ENCODE measurements at places on chromosomes 3 and 15. TPM values are rescaled to one million over a fixed set of nuclear protein-coding genes. Genes with fewer than 3 reads are reported as not detected.
A peak's percentile ranks its signal among the peaks of the same experiment; 100 is the strongest.

DNA sequence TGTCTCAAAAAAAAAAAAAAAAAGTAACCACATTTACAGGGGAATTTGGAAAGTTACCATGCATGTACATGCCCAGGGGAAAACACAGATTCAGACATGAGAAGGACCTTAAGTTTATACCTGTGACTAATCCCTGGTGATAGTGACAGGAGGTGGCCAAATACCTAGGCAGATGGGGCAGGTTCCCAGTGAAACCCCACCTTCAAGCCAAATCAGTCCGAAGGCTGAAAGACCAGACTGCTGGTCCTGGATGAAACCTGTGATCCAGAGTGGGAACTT lies 15.8 kb downstream of the SPCS1 start:
- DNase-seq = no peak
- H3K4me1 ChIP-seq = peaks cover 23% of the 10 kb centered on the region
- peak overlapping the region; percentile 61 for H3K27ac ChIP-seq
- H3K4me3 ChIP-seq = no peak overlapping the region
- H3K36me3 ChIP-seq = peaks cover 15% of the 10 kb centered on the region

DNA sequence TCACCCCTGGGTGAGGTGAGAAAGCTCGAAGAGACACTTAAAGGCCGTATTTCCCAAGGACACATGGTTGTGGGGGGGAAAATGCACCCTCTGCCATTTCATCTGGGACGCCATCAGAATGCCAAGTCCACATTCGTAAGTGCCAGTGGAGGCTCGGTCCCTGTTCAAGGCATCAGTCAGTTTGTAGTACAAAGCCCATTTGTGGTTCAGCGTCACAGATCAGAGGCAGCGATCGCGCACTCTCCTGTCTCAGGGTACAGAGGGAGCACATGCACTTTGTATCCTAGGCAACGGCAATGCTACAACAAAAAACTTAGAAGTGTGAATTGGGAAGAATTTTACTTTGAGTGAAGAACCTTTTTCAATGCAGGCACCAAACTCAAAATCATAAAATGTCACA lies 27.2 kb downstream of the SEMA6D start:
- no peaks in the 10 kb centered on the region for H3K36me3 ChIP-seq
- no peak overlapping the region for H3K4me3 ChIP-seq
- no peak for DNase-seq
- no peaks in the 10 kb centered on the region for H3K4me1 ChIP-seq
- no peaks in the 10 kb centered on the region for H3K27me3 ChIP-seq
- H3K27ac ChIP-seq = no peak overlapping the region

DNA sequence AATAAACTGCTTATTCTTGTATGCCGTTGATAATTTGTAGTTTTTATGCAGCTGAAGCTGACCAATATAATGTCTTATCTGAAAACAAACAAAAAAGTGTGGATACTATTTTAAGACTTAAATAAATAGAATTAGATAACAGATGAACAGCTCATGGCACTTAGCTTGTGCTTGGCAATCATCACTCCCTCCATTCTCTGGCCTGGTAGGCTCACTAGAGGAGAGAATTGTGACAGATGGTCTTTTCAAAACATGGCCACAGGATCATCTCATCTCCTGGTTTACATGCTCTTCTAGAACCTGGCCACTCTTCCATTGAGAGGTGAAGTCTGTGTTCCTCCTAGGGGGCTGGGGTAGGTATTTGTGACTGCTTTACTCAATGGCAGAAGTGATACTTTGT lies 58.4 kb upstream of the RBP1 start:
- DNase-seq = no peak
- no peak overlapping the region for H3K27ac ChIP-seq
- no peaks in the 10 kb centered on the region for H3K27me3 ChIP-seq

- no peak overlapping the region for H3K4me3 ChIP-seq
- H3K36me3 ChIP-seq = no peaks in the 10 kb centered on the region
- H3K27me3 ChIP-seq = peaks cover 4% of the 10 kb centered on the region
- no peaks in the 10 kb centered on the region for H3K4me1 ChIP-seq
- DNase-seq = no peak
These were observed 80.9 kb upstream of the ARHGEF26 start for GRCh38 chr3:154040283-154040682.

DNA sequence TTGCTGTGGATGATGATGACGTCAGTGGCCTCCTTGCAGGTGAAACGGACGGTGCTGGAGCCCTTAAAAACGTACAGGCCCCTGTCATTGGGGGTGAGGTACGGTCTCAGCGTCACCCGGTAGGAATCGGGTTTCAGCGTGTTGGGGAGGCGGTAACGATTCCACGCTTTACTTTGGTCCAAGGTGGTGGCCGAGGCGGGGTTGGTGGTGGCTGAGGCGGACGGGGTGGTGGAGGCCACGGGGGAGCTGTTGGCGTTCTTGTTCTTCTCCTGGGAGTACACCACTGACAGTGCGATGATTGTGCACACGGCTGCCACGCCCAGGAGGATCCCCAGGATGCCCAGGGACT lies 8.5 kb downstream of the ANPEP start:
- no peak overlapping the region for H3K4me3 ChIP-seq
- no peak overlapping the region for H3K27ac ChIP-seq
- H3K36me3 ChIP-seq = no peaks in the 10 kb centered on the region
- H3K27me3 ChIP-seq = no peaks in the 10 kb centered on the region
- no peak for DNase-seq

GRCh38 chr3:128994581-128995546 lies 988 bp upstream of the CFAP92 start:
- peaks cover 36% of the 10 kb centered on the region for H3K4me1 ChIP-seq
- no peak overlapping the region for H3K27ac ChIP-seq
- H3K27me3 ChIP-seq = peaks cover 18% of the 10 kb centered on the region
- no peak for DNase-seq
- H3K4me3 ChIP-seq = peak overlapping the region; percentile 74

DNA sequence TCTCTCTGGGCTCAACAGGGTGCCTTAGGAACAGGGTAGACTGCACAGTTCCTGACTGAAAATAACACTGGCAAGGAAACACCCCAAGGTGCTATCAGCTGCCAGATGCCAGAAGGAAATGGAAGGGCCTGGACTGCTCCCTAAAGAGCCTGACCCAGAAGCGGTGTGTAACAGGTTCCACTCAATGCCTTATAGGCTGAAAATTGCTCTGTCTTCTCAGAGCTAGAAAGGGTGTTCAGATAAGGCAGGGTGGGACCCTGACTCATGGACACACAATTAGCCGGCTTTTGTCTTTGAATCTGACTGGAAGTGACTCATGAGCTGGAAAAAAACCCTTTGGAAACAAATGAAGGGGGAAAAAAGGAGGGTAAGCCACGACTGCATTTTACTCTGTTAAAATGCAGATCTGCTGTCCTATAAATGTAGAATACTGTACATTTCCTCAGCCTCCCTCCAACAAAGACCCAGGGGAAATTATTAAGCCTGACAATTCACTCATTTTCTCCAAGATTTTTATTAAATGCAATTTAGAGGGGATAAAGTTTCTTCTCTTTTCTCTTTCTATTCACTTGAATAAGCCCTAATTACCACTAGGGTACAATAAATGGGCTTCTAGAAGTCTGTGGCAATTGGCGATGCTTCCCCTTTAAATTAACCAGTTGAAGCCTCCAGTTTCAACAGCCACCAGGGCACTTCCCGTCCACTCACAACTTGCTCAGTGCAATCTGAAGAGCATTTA lies 160.2 kb upstream of the TBL1XR1 start:
- H3K27me3 ChIP-seq = peaks cover 2% of the 10 kb centered on the region
- H3K36me3 ChIP-seq = peaks cover 2% of the 10 kb centered on the region
- H3K27ac ChIP-seq = peak overlapping the region; percentile 96
- no peak for DNase-seq

DNA sequence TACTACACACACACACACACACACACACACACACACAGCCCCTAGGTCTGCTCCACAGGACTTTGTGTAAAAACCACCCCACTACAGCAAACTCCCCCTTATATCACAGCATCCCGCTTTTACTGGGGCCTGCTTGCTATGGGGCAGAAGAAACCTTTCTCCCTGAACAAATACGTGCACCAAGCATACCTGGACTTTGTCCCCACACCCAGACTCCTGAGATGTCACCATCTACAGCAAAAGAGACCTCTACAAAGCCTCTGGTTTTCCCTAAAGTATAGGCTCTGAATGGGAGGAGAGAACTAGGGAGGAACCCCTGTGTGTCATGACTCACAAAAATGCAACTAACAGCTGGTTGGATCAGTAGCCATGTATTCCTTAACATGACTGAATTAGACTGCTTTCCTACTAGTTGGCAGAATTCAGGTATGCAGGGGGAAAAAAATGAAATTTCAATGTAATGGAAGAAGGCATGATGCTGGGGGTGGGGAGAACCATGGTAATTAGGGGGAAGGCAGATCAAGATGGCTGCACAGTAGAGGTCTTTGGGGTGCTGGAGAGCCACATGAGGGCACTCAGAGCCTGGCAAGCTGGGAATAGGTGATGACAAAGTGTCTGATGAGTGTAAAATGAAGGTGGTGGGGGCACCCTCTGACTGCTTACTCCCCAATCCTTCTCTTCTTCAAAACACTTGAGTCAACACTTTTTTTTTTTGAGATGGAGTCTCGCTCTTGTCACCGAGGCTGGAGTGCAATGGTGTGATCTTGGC lies 45.9 kb downstream of the DAPK2 start:
- H3K4me1 ChIP-seq = peaks cover 60% of the 10 kb centered on the region
- DNase-seq = no peak
- no peaks in the 10 kb centered on the region for H3K36me3 ChIP-seq

DNA sequence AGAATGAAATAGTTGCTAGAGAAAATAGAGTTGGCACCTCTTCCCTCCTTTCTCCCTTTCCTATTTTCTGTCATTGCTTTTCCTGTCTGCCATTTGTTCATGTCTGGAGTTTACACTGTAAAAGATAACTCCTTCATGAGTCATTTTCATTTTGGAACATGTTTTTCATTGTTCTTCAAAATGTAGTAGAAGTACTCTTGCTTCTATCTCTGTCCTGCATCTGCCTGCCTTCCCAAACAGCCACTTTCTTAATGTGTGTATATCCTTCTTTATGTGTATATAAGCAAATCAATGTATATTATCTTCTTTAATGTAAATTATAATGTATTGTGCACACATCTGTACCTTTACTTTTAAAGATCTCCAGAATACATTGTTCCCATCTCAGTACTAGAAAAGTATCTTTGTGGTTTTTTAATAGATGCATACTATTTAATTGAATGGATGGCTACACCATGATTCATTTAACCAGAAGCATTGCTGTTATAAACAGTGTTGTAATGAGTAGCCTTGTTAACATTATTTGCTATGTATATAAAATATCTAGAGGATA lies 41.1 kb downstream of the TSC22D2 start:
- DNase-seq = no peak
- H3K4me1 ChIP-seq = peaks cover 17% of the 10 kb centered on the region
- H3K4me3 ChIP-seq = no peak overlapping the region
- no peak overlapping the region for H3K27ac ChIP-seq
- peaks cover 8% of the 10 kb centered on the region for H3K36me3 ChIP-seq

GRCh38 chr3:101128001-101128400 lies 134.8 kb upstream of the ABI3BP start:
- H3K27me3 ChIP-seq = peaks cover 9% of the 10 kb centered on the region
- H3K27ac ChIP-seq = no peak overlapping the region
- no peak for DNase-seq
- H3K36me3 ChIP-seq = no peaks in the 10 kb centered on the region
- H3K4me1 ChIP-seq = no peaks in the 10 kb centered on the region

GRCh38 chr3:170572665-170573253 lies 13.1 kb downstream of the SLC7A14 start:
- H3K36me3 ChIP-seq = peaks cover 2% of the 10 kb centered on the region
- no peak overlapping the region for H3K4me3 ChIP-seq
- peaks cover 14% of the 10 kb centered on the region for H3K27me3 ChIP-seq
- peak overlapping the region; percentile 20 for H3K27ac ChIP-seq
- peak; percentile 62 for DNase-seq

GRCh38 chr15:31150732-31151231 lies 49.3 kb upstream of the TRPM1 start:
- no peak overlapping the region for H3K4me3 ChIP-seq
- H3K36me3 ChIP-seq = no peaks in the 10 kb centered on the region
- H3K27ac ChIP-seq = no peak overlapping the region
- no peak for DNase-seq
- H3K27me3 ChIP-seq = peaks cover 3% of the 10 kb centered on the region
- H3K4me1 ChIP-seq = no peaks in the 10 kb centered on the region

GRCh38 chr3:159528251-159528895 lies 460.3 kb upstream of the IL12A start:
- H3K36me3 ChIP-seq = no peaks in the 10 kb centered on the region
- no peak for DNase-seq
- no peak overlapping the region for H3K4me3 ChIP-seq
- H3K27me3 ChIP-seq = no peaks in the 10 kb centered on the region

DNA sequence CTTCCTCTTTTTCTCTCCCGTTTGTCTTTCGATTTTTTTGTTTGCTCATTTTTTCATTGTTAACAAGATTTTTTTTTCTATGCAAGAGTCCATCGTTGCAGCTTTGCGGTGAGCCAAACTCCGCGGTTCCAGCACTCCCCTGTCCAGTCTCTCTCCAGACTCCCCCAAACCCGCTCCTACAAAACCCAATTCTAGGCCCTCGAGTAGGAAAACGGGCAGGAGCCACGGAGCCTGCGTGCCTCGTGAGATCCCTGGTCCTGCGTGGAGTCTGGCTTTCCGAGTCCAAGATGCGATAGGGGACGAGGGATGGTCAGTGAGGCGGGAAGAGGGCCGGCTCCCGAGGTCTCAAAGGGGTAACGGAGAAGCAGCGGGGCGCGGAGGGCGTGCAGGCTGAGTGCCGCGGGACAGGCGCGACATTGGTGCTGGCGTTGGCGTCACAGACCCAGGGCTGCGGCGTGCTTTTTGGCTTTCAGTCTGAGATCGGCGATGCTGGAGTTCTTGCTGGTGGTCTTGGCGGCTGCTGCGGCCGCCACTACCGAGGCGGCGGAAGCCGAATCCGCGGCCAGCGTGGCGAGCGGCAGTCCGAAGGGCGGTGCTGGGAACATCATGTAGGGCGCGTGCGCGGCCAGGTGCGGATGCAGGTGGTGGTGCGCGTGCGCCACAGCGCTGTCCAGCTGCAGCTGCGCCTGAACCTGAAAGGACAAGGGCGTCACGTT lies 8.5 kb downstream of the SHOX2 start:
- peak overlapping the region; percentile 89 for H3K4me3 ChIP-seq
- peaks cover 85% of the 10 kb centered on the region for H3K27me3 ChIP-seq
- DNase-seq = peak; percentile 93
- peaks cover 16% of the 10 kb centered on the region for H3K4me1 ChIP-seq

GRCh38 chr15:35308802-35309201 lies 223.7 kb upstream of the NANOGP8 start:
- no peaks in the 10 kb centered on the region for H3K27me3 ChIP-seq
- no peak overlapping the region for H3K27ac ChIP-seq
- no peak for DNase-seq
- H3K4me1 ChIP-seq = no peaks in the 10 kb centered on the region

MCTP2 gene
- total RNA-seq = 49.8 TPM

BTLA gene
- total RNA-seq = 33.7 TPM

CADM2 gene
- not detected for total RNA-seq

FBXW12 gene
- total RNA-seq = 0.14 TPM

CELSR3 gene
- 15.2 TPM for total RNA-seq

HES1 gene
- total RNA-seq = 1.2 TPM

MYRIP gene
- not detected for total RNA-seq

ANKUB1 gene
- total RNA-seq = not detected

CPA3 gene
- total RNA-seq = not detected

UBE3A gene
- total RNA-seq = 110 TPM
